ENCODE measurements at places on chromosomes 7 and 10. TPM values are rescaled to one million over a fixed set of nuclear protein-coding genes. Genes with fewer than 3 reads are reported as not detected.

Gene ACSM6
- total RNA-seq, result not detected

DNA sequence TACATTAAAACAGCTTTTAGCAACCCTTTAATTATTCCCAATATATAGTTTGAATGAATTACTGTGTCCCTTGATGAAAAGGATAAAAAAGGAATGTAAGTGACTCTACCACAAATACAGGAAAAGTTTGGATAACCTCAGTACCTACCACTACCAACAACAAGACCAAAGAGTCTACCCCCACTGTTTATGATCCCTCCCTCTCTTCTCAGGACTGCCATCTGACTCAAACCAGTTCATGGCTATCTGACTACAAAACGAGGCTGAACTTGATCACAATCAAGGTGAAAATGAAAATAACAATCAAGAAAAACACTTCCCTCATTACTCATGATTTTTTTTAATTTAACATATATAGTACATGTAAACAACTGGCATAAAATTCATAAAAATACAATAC, 108.7 kb downstream of the DPY19L1 start:
- H3K27me3 ChIP-seq, result no peaks in the 10 kb centered on the region
- no peak overlapping the region for H3K4me3 ChIP-seq
- no peaks in the 10 kb centered on the region for H3K4me1 ChIP-seq
- H3K36me3 ChIP-seq, result peaks cover 2% of the 10 kb centered on the region
- no peak for DNase-seq

- H3K27me3 ChIP-seq, result no peaks in the 10 kb centered on the region
- no peak for DNase-seq
- H3K4me1 ChIP-seq, result no peaks in the 10 kb centered on the region
- no peak overlapping the region for H3K4me3 ChIP-seq
- no peak overlapping the region for H3K27ac ChIP-seq
Measured at GRCh38 chr7:11297764-11298163, 324.1 kb downstream of the PHF14 start.

- no peak overlapping the region for H3K27ac ChIP-seq
- H3K4me3 ChIP-seq, result no peak overlapping the region
- H3K27me3 ChIP-seq, result no peaks in the 10 kb centered on the region
- no peaks in the 10 kb centered on the region for H3K4me1 ChIP-seq
- no peaks in the 10 kb centered on the region for H3K36me3 ChIP-seq
Measured at GRCh38 chr7:66754541-66754940, 14.0 kb downstream of the RABGEF1 start.

DNA sequence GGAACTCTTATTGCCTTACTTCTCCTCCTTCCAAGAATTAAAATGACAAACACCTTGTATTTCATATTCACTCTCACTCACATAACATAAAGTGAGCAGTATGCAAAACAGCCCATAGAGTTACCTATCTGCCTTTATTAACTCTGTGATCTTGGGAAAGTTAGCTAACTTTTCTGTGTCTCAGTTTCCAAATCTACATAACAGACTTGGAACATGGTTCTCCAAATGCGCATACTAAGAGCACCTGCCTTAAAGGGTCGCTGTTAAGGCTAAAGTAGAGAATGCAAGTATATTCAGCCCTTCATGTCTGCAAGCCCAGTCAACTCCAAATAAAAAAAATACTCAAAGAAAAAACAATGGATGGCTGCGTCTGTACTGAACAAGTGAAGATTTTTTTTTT, 121.8 kb upstream of the C1QL3 start:
- H3K27me3 ChIP-seq, result no peaks in the 10 kb centered on the region
- DNase-seq, result no peak
- H3K27ac ChIP-seq, result no peak overlapping the region
- peaks cover 2% of the 10 kb centered on the region for H3K4me1 ChIP-seq
- H3K4me3 ChIP-seq, result no peak overlapping the region

GRCh38 chr10:127148066-127148932, 48.1 kb downstream of the INSYN2A start:
- H3K27me3 ChIP-seq, result no peaks in the 10 kb centered on the region
- DNase-seq, result no peak
- H3K36me3 ChIP-seq, result no peaks in the 10 kb centered on the region
- H3K4me3 ChIP-seq, result no peak overlapping the region

GRCh38 chr7:66502230-66503035, 126.2 kb upstream of the KCTD7 start:
- no peak for DNase-seq
- no peak overlapping the region for H3K27ac ChIP-seq
- H3K27me3 ChIP-seq, result no peaks in the 10 kb centered on the region
- no peaks in the 10 kb centered on the region for H3K4me1 ChIP-seq
- no peak overlapping the region for H3K4me3 ChIP-seq
- no peaks in the 10 kb centered on the region for H3K36me3 ChIP-seq

Gene GDF2
- total RNA-seq, result not detected

Gene ADAM22
- total RNA-seq, result 17.9 TPM

GRCh38 chr7:157900011-157900410, 563.2 kb downstream of the DNAJB6 start:
- H3K4me1 ChIP-seq, result peaks cover 10% of the 10 kb centered on the region
- H3K36me3 ChIP-seq, result no peaks in the 10 kb centered on the region
- H3K27ac ChIP-seq, result no peak overlapping the region
- H3K27me3 ChIP-seq, result no peaks in the 10 kb centered on the region

- DNase-seq, result no peak
- H3K36me3 ChIP-seq, result no peaks in the 10 kb centered on the region
Measured at GRCh38 chr10:14916600-14916999, 37.3 kb downstream of the DCLRE1C start.

DNA sequence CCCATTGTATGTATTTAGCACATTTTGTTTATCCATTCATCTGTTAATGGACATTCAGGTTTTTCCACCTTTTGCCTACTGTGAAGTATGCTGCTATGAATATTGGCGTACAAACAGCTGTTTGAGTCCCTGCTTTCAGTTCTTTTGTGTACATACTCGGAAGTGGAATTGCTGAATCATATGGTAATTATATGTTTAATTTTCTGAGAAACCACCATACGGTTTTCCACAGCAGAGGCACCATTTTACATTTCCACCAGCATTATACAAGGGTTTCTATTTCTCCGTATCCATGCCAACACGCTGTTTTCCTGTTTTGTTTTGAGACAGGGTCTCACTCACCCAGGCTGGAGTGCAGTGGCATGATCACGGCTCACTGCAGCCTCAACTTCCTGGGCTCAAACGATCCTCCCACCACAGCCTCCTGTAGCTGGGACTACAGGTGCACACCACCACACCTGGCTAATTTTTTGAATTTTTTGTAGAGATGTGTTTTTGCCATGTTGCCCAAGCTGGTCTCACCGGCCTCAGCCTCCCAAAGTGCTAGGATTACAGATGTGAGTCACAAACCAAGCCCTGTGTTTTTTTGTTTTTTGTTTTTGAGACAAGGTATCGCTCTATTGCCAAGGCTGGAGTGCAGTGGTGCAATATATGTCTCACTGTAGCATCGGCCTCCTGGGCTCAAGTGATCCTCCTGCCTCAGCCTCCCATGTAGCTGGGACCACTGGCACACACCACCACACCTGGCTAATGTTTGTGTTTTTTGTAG, 22.1 kb upstream of the FBXW4 start:
- no peak for DNase-seq
- H3K4me1 ChIP-seq, result no peaks in the 10 kb centered on the region
- no peak overlapping the region for H3K27ac ChIP-seq
- no peaks in the 10 kb centered on the region for H3K36me3 ChIP-seq

Gene PCBD1
- total RNA-seq, result 46.9 TPM

DNA sequence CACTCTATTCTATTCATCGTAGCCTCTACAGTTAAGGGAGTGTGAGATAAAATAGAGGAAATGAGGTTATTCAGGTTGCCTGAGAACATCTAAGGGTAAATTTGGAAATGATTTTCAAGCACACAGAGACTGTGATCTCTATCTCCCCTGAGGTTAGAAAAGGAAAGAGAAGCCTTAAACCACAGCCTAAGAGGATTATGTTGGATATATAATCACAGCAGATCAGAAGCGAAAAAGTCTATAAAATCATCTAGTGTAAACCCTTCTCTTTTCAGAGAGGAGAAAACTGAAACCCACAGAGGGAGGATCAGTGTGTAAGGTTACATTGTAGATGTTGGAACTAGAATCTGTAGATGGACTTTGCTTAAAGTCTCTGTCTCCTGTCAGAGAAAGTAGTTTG, 90.6 kb upstream of the SEMA3E start:
- H3K4me1 ChIP-seq, result no peaks in the 10 kb centered on the region
- no peaks in the 10 kb centered on the region for H3K27me3 ChIP-seq
- H3K36me3 ChIP-seq, result no peaks in the 10 kb centered on the region
- DNase-seq, result no peak

Gene URGCP
- total RNA-seq, result 18.2 TPM

DNA sequence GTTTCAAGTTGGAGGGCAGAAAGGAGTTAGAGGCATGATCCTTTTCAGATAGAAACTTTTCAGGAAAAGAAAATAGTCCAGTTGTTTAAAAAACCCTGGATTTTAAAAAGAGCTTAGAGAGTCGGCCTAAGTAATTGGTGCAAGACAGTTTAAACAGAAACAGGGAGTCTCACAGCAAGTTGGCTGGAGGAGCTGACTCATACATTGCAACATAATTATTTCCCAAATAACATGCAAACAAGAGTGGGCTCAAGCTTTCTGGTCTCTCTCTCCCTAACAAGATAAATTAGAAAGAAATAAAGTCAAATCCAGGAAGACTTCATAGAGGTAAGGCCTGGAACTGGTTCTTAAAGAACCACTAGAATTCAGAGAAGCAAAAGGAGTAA, 100.3 kb upstream of the AGBL3 start:
- H3K4me3 ChIP-seq, result no peak overlapping the region
- no peaks in the 10 kb centered on the region for H3K27me3 ChIP-seq
- no peak overlapping the region for H3K27ac ChIP-seq
- H3K4me1 ChIP-seq, result no peaks in the 10 kb centered on the region

Gene IL6
- 0.41 TPM for total RNA-seq

Gene PTF1A
- not detected for total RNA-seq

DNA sequence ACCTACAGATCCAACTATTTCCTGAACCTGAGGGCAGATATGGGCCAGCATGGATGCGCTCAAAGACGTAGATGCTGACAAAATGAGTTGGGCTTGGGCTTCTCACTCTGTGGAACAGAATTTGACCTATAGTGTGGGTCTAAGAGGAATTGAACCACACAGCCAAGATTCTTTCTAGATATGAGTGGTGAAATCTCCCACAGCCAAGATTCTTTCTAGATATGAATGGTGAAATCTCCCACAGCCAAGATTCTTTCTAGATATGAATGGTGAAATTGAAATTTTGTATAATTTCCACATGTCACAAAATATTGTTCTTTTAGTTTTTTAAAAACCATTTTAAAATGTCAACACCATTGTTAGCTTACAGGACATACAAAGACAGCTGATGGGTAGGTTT, 215.4 kb upstream of the LRGUK start:
- no peaks in the 10 kb centered on the region for H3K36me3 ChIP-seq
- DNase-seq, result no peak
- no peak overlapping the region for H3K4me3 ChIP-seq

- H3K27ac ChIP-seq, result peak within 1 kb of the TSS; percentile 75
- no peaks in the 10 kb centered on the region for H3K27me3 ChIP-seq
- DNase-seq, result peak; percentile 81
- H3K4me3 ChIP-seq, result peak within 1 kb of the TSS; percentile 55
Measured at GRCh38 chr7:20330239-20330927, at the start of gene ITGB8. ITGB8 (plus strand) TSS chr7:20330900; CDS start chr7:20331807, 907 bp downstream.

Gene PTER
- 7.8 TPM for total RNA-seq

Gene GIMAP2
- total RNA-seq, result not detected

DNA sequence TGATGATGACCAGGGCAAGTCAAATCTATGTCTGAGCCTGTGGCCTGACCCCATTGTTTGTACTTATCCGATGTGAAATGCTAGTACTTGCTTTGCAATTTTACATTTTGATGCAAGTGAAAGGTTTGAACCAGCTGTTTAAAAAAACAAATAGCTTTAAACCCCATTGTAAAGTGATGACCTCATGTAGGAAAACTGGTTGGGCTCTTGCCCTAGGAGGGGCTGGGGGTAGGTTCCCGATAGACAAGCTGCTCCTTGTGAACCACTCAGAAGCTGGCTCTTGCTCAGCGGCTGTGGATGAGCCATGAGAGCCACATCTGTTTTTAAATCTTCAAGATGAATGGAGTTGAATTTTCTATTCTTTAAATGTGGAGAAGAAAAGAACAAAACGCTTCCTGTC, 185.3 kb downstream of the WDR11 start:
- no peaks in the 10 kb centered on the region for H3K36me3 ChIP-seq
- H3K4me3 ChIP-seq, result no peak overlapping the region
- H3K27ac ChIP-seq, result no peak overlapping the region
- no peaks in the 10 kb centered on the region for H3K4me1 ChIP-seq
- DNase-seq, result no peak

- no peak overlapping the region for H3K27ac ChIP-seq
- no peaks in the 10 kb centered on the region for H3K36me3 ChIP-seq
- H3K4me3 ChIP-seq, result no peak overlapping the region
Measured at GRCh38 chr10:67790534-67791408, 47.2 kb downstream of the DNAJC12 start.

DNA sequence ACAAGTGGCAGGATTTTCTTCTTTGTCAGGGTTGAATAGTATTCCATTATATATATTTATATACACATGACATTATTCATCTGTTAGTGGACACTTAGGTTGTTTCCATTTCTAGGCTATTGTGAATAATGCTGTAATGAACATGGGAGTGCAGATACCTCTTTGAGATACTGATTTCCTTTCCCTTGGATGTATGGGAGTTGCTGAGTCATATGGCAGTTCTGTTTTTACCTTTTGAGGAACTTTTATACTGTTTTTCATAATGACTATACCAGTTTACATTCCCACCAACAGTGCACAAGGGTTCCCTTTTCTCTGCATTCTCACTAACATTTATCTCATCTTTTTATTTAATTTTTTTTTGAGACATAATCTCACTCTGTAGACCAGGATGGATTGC, 1.8 kb upstream of the CLCN1 start:
- H3K4me3 ChIP-seq, result no peak overlapping the region
- H3K36me3 ChIP-seq, result no peaks in the 10 kb centered on the region
- DNase-seq, result no peak
- no peaks in the 10 kb centered on the region for H3K4me1 ChIP-seq
- no peak overlapping the region for H3K27ac ChIP-seq

Gene UPP1
- 37.5 TPM for total RNA-seq

DNA sequence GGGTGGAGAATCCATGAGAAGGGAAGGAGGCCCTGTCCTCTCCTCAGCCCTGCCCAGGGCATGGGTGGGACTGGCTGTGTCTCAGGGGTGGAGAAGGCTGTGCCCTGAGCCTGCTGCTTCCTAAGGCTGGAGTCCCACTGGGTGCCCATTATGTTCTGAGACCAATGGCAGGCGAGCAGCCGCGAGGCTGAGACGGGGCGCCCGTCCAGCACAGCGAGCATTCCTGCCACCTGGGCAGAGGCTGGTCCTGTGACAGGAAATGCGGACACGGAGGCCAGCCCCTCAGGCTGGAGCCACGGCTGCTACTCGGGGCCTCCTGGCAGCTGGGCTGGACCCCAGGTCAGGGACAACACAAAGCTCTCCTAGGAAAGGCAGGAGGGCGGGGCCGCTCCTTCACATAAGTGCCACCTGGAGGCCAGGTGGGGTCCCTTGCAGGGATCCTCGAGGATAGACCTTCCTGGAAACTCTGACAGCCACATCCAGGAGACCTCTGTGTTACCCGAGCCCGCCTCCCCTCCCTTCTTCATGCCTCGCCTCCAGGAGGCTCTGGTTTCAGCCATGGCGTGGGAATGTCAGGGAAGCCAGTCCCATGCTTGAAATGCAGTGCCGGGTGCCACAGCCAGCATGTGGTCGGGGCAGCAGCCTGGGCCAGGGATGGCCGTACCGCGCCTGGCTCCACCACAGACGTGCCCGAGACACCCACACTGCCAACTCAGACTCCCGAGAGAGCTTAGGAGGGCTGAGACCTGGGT, 173.9 kb downstream of the USP6NL start:
- no peaks in the 10 kb centered on the region for H3K27me3 ChIP-seq
- H3K27ac ChIP-seq, result no peak overlapping the region
- H3K36me3 ChIP-seq, result no peaks in the 10 kb centered on the region
- H3K4me3 ChIP-seq, result no peak overlapping the region
- H3K4me1 ChIP-seq, result peaks cover 19% of the 10 kb centered on the region
- DNase-seq, result peak; percentile 60
